HepG2 (cell line): ENCODE measurements at places on chromosomes 5 and 9.

DNA sequence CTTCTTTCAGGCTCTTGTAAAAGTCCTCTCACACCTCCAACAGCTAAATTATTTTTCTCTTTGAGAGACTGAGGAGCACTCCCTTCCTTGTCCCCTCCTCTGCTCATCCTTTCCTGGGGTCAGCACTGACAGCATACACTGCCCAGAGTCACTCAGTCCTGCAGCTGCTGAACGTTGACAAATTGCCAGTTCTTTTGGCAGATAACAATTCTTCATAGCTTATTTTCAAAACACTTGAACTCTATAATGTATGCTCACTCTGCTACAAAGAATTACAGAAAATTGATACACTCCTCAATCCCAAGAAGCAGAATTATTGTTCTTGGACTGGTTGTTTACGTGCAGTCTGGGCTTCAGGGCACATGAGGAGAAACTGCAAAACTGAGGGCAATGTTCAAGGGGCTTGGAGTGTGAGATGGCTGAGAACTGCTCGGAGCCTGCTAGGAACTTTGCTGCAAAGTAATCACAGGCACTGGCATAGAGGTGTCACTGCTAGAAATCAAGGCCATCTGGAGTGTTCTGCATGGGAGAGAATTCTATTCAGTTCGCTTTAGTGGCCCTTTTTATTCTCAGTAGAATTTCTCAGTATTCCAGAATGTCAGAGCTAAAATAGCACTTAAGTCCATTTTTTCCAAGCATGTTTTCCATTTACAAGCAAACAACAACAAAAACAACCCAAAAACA, 96.4 kb upstream of the SPOCK1 start:
- DNase-seq, result no peak
- H3K27me3 ChIP-seq, result 0 out of 2 replicates have a peak, but pooled peaks cover 2% of the 10 kb centered on the region
- H3K4me3 ChIP-seq, result no peak overlapping the region
- no peaks in the 10 kb centered on the region for H3K4me1 ChIP-seq
- H3K36me3 ChIP-seq, result no peaks in the 10 kb centered on the region
- no peak overlapping the region for H3K27ac ChIP-seq

- H3K4me1 ChIP-seq, result peaks cover 67% of the 10 kb centered on the region
- H3K4me3 ChIP-seq, result peak overlapping the region; percentile 82
Observed at GRCh38 chr9:110126986-110127864, 80.7 kb downstream of the C9orf152 start.

DNA sequence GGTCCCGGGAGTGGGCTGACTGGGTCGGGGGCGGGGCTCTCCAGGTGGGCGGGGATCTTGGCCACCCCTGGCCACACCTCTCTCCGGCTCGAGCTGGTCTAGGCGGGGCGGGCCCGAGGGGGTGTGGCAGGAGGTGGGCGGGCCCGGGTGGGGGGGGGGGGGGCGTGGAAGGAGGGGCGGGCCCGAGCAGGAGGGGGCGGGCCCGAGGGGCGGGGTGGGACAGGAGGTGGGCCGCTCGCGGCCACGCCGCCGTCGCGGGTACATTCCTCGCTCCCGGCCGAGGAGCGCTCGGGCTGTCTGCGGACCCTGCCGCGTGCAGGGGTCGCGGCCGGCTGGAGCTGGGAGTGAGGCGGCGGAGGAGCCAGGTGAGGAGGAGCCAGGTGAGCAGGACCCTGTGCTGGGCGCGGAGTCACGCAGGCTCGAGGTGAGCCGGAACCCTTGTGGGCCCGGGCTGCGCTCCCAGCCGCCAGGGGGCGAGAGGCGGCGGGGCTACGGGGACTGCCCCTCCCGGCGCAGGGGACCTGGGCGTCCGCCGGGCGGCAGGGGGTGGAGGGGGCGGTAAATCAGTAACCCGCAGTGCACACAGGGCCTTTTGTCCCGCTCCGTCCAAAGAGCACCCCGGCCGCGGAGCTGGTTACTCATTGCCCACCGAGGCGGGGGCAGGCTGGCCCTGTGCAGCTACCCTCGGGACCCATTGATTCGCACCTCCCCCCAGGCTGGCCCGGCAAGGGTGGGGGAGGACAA, at the start of gene FGFR4:
FGFR4 (plus strand) TSS at position 262 of the 744 bp plus-strand sequence. CDS start 2,688 bp downstream, outside the sequence.
- H3K4me3 ChIP-seq, result peak within 1 kb of the TSS; percentile 91
- H3K36me3 ChIP-seq, result peaks cover 20% of the 10 kb centered on the region
- H3K27me3 ChIP-seq, result no peaks in the 10 kb centered on the region
- DNase-seq, result peak; percentile 96
- H3K27ac ChIP-seq, result peak within 1 kb of the TSS; percentile 100

- no peaks in the 10 kb centered on the region for H3K36me3 ChIP-seq
- H3K4me1 ChIP-seq, result no peaks in the 10 kb centered on the region
- no peak overlapping the region for H3K27ac ChIP-seq
- no peak overlapping the region for H3K4me3 ChIP-seq
Observed at GRCh38 chr9:15851766-15852165, 298.9 kb downstream of the CCDC171 start.

DNA sequence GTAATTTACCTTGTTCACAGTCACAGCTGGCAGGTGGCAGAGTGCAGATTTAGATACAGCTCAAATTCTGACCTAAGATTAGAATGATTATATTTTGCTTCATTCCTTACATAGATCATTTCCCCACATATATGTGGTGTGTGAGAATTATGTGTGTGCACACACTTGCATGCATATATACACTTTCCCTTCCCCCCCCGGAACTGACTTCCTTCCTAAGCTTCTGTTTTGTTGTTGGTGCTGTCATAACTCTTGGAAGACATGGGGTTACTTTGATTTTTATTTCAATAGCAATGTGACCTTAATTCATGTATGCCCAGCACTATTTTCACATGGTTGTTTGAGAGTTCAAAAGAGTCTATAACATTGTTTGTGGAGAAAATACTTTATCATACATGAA, 112.8 kb downstream of the CMYA5 start:
- H3K4me1 ChIP-seq, result no peaks in the 10 kb centered on the region
- DNase-seq, result no peak
- peaks cover 6% of the 10 kb centered on the region; the same call in 1 of the 3 replicates for H3K27me3 ChIP-seq

GRCh38 chr5:58860680-58861079, 277.8 kb downstream of the RAB3C start:
- H3K36me3 ChIP-seq, result no peaks in the 10 kb centered on the region
- H3K27me3 ChIP-seq, result no peaks in the 10 kb centered on the region
- no peak for DNase-seq

DNA sequence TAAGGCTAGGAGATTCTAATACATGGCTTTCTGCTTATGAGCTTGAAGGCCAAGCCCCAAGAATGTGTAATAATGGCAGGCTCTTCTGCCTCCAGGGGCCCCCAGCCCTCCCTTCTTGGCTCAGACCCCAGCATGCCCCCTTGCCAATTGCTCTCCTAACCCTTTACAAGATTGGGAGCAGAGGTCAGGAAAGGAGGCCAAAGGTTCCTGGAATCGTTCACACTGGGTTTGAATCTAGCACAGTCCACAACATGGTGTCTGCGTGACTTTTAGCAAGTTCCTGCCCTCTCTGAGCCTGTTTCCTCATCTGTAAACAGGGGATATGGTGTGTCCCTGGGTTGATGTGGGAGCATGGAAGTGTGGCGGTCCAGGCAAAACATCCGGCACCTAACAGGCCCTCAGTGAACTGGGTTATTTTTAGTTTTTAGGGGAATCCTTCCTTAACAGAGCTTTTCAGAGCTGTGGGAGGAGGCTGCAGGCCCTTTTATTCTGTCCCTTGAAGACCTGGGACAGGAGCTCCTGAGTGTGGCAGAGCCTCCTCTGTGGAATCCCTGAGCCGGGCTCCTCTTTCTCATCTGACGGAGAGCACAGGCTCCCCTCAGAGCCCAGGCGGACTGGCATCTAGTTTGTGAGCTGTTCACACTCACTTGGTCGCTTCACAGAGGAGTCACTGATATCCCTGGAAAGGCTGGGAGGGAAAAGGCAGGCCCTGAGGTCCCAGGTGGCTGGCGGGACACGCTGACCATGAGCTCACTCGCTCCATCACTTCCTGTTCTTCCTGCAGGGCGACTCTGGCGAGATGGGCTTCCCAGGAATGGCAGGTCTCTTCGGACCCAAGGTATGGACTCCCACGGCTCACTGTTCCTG, 23.4 kb upstream of the ORM1 start:
- no peak for DNase-seq
- H3K27me3 ChIP-seq, result no peaks in the 10 kb centered on the region
- H3K4me3 ChIP-seq, result no peak overlapping the region

GRCh38 chr5:38410304-38410990, 146.0 kb downstream of the LIFR start:
- no peak for DNase-seq
- H3K27ac ChIP-seq, result no peak overlapping the region
- no peak overlapping the region for H3K4me3 ChIP-seq
- H3K27me3 ChIP-seq, result no peaks in the 10 kb centered on the region
- H3K4me1 ChIP-seq, result no peaks in the 10 kb centered on the region

DNA sequence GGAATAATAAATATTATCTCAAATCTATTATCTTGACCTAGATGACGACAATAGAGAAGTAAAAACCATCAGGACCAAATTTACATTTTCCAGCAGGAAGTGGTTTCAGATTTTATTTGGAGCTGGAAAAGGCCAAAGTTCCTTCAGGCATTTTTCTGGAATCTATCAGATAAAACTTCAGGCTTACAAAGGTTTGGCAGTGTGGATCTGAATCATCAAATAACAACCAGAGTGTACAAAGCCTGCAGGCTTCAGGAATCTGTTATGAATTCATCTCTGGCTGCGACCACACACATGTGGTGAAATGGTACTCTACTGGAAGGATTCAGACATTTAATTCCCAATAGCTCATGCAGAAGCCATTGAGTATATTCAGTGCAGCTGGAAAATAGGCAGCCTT, 726.4 kb upstream of the GRAMD2B start:
- no peaks in the 10 kb centered on the region for H3K36me3 ChIP-seq
- H3K4me3 ChIP-seq, result no peak overlapping the region
- no peak overlapping the region for H3K27ac ChIP-seq
- H3K27me3 ChIP-seq, result no peaks in the 10 kb centered on the region
- peak; percentile 15 for DNase-seq

- H3K4me1 ChIP-seq, result no peaks in the 10 kb centered on the region
- no peak overlapping the region for H3K4me3 ChIP-seq
- DNase-seq, result no peak
Observed at GRCh38 chr5:171924493-171925122, 81.8 kb downstream of the FBXW11 start.

DNA sequence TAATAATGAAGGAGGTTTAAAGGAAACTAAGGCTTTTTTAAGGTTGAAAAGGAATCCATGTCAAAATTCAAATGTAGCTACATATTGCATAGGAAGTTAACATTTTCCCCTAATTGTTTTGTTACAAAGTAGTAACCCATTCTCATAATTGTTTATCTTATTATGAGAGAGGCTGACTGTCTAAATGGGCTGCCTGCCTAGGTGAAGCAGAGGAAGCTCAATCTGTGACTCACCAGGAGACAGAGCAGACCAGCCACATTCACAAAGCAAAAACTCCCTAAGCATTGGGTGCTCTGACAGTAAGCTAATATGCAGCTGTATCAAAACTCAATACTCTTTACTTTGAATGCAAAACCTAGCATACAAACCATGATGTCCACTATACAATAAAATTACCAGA, 208.5 kb downstream of the ROR2 start:
- DNase-seq, result no peak
- H3K4me1 ChIP-seq, result no peaks in the 10 kb centered on the region
- no peak overlapping the region for H3K4me3 ChIP-seq
- no peak overlapping the region for H3K27ac ChIP-seq
